ENCODE measurements at places on chromosomes 3 and 15.

DNA sequence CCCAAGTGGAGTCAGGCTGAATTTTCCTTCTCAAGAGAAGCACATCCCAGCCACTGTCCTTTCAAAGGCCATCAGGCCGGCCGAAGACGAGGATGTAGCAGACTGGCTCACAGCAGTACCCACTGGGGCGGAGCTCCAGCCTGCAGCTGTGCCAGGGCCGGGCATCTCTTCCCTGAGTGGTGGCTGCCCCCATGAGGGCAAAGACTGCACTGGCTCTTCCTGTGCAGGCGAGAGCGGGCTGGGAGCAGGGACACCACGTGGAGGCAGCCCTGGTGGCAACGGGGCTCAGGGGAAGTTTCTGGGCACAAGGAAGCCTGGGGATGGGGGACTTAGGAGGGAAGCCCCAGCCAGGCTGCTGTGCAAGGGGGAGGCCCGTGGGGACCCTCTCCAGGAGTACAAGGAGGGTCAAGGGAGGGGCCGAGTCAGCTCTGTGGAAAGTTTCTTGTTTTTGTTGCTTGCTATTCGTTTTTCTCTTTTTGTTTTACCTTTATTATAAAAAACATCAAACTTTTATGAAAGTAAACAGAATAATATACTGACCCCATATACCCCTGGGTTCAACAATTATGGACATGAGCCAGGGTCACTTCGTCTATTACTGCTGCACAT, 66.1 kb downstream of the RPN1 start:
- DNase-seq = peak; percentile 54

DNA sequence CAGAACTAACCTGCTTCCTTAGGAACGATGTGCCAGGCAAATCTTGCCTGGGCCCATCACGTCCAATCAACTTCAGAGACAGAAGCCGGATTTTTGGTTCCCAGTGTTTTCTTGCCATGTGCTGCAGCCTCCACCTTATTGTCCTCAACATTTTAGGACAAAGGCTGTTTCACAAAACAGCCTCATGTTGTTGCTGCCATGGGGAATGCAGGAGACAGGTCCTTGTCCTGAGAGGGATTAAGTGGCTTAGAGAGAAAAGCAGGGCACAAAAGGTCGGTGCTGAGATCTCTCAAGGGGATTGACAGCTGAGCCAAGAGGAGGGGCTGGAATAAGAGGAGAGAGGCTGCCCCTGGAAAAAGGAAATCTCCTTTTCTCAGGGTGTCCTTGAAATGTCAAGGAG, 11.3 kb upstream of the NMNAT3 start:
- DNase-seq = no peak

DNA sequence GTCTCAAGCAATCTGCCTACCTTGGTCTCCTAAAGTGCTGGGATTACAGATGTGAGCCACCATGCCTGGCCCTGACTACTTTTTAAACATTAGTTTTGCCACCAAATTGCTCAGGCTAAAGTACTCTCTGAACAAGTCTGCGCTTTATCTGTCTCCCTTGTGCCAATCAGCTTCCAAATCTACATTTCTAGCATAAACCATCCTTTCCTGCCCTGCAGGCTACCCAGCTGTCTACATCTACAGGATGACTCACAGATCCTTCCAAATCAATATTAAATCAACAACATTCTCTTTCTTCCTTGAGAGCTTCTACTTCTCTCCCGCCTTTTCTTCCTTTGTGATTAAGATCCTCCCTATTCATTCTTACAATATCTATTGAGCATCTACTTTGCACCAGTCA, 16.0 kb upstream of the ATOSA start:
- no peak for DNase-seq

GRCh38 chr3:88480822-88481221, 331.1 kb downstream of the C3orf38 start:
- DNase-seq = no peak

- DNase-seq = no peak
These were observed 9.0 kb upstream of the MAP1A start for GRCh38 chr15:43508421-43508820.

- DNase-seq = no peak
These were observed 22.8 kb upstream of the TRIM59 start for GRCh38 chr3:160472344-160472743.

DNA sequence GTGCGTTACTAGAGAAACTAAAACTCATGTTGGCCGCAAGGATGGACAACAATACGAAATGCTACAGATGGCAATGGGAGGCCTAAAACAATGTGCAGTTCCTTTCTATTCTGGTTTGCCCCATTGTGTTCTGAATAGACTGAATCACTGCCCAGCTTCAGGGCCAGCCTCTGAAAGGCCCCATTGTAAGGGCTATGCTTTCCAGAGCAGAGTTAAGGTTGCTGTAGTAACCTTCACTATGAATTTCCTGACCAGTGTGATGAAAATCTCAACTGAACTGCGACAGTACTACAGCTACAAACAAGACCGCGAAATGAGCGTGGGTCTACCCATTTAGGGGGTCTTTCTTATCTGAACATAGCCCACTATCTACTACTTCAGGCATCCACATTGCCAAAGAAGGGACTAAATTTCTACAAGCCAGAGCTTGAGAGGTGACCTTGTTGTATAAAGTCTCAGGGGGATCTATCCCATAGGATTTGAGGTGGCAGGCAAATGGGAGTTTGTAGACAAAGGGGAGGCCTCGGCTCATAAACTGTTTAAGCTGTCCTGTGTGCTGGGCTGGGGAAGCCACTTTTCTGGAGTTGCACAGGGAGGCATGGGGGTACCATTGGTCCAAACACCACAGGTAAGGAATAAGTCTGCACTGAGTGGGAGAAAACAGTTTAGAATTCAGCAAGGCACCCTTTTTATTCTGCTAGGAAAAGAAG, 80.1 kb downstream of the MYO1E start:
- DNase-seq = peak; percentile 57

DNA sequence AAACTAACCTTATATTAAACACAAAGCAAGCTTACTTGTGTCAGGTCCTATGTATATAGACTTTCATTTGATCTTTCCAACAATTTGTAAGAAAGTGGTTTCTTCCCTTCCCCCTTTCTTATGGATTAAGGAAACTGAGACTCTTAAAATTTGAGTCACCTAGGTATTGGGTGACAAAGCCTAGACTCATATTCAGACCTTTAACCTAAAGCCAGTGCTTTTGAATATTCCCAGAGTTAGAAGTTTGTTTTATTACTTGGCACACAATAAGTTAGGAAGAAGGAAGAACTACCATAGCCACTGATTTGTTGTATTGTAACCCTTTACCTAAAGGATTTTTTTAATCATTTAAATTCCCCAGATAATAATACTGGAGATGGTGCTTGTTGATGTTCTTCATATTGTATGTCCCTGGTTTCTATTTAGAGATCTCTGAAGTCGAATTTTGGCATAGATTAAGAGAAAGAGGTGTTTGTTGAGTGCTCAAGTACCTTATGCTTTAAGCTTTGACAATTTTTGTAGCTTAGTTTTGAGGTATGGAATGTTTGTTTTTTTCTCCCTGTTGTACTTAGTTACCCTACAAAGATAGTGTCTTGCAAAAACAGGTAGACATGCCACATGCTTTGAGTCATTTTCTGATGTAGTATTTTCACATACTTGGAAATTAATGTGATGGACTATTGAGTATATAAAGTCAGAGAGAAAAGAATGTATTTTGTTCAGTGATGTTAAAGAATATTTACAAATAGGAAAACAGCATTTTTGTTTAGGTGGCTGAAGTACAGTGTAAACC, 11.2 kb downstream of the TSC22D2 start:
- DNase-seq = no peak

- DNase-seq = no peak
These were observed 24.5 kb upstream of the TRAK1 start for GRCh38 chr3:42066516-42067181.

DNA sequence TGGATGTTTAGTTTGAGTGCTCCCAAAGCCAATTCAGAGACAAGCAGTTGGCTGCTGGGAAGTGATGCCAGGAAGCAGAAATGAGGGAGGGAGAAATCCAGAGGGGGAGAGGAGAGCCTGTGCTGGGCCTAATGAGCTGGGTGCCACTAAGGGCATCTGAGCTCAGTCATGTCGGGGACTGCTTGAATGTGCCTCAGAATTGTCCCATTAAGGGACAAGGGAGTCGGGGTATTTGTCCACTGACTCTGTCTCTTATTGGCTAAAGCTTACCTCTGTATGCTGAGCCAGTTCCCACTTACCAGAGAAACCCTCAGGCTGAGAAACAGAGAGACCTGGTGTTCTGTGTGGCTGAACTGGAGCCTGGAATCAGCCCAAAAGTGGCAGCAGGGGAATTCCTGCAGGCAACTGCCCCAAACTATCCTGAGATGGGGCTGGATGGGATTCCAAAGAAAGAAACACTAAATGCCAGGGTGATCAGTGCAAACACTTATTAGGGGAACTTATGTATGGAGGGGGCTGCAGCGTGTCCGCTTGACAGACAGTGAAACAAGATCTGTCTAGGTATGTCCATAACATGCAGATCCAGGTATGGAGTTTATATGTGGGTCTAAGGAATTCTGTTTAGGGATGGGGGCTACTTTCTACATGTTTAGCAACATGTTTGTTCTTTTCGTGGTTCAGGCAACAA, 48.6 kb downstream of the NR1D2 start:
- no peak for DNase-seq

DNA sequence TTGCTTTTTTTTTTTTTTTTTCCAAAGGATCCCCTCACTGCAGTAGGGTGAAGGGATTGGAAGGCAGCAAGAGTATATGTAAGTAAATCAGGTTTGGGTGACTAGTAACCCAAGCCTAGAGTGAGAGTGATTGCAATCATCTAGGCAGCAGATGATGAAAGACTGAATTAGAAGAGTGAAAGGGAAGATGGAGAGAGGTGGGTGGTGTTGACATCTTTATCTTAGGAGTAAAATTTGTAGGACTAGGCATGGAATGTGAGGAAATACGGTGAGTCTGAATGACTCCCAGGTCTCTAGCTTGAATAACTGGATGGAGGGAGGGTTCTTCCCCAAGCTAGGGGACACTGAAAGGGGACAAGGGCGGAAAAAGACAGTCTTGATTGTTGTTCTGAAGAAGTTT, 63.4 kb downstream of the TPRG1 start:
- DNase-seq = no peak

- no peak for DNase-seq
These were observed 103.8 kb downstream of the CPN2 start for GRCh38 chr3:194247350-194247740.

DNA sequence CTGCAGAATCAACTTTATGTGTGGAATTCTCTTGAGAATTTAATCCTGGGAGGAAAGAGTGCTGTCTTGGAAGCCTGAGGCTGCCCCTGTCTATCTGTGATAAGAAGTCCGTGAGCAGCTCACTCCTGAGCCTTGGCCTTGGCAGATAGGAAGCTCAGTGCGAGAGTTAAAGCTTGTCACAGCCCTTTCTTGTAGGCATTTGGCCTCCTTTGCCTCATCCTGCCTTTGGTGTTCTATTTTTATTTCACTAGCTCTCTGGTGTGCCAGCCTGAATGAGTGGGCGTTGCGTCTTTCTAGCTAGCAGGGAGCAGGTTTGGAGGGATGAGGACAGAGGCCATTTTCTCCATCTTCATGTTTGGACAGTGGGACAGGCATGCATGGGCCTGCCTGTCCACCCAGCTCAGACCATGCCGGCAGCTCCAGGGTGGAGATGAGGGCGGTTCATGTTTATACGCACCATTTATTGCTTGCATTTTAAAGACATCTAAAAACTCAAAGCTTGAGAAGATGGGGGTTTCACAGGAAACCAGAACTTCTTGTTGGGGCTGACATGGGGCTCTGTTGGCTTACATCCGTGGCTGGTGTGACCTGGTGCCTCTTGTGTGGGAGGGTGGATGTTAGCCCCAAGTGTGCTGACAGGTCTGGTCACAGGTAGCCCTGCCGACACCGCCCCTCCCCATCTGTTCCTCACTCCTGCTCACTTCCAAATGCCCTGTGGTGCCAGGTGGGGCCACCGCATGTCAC, 29.8 kb downstream of the IRAK2 start:
- DNase-seq = peak; percentile 63

DNA sequence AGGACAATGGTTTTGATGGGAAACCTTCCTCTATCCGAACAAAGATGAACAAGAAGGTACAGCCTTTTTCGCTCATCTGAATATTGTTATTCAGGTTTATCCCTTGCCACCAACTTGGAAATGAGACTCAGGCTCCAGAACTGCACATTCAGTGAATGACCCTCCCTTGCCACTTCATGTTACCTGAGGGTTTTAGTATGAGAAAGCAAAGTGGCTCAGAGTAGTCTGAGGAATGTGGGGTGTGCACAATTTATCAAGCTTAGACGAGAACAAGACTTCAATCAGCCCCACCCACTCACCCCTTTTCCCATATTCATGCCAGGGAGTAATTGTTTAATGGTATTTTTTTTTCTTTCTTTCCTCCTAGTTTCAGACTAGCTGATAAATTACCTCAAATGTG, 265.3 kb upstream of the POU1F1 start:
- no peak for DNase-seq

- DNase-seq = no peak
These were observed 223.4 kb upstream of the CGNL1 start for GRCh38 chr15:57152666-57153539.

GRCh38 chr3:112761062-112761638, 85.5 kb downstream of the CD200R1L start:
- DNase-seq = no peak

DNA sequence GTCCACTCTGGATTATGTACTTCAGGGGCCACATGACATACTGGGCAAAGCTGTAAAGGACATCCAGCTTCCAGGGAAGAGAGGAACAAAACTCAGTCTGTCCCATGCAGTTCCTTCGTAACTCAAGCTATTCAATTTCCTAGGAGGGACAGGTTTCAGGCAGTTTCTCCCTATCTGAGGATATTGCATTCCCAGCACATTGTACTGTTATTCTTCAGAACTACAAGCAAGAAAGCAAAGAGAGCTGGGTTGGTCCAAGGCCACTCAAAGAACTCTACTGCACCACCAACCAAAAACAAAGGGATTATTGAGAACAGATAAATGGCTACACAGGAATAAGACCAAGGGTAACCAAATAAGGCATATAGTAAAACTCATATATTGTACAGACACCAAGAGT, 117.6 kb upstream of the ARL6 start:
- no peak for DNase-seq

- no peak for DNase-seq
These were observed 643.0 kb upstream of the GOLIM4 start for GRCh38 chr3:168738527-168739325.

DNA sequence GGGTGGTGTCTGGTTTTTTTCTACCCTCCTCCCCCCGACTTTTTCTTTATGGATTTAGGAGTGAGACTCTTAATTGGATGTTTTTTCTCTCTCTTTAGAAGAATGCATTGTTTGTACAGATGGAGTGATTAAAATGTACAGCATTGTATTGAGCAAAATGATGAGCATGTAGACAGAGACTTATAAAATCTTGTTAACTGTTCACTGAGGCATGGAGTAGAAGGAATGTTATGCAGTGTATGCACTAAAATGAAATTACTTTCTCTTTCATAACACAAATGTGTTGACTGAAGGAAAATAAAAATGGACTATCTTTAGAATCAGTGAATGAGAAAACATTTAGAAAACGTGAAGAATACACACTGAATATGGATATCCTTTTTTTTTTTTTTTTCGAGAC, 39.8 kb downstream of the ZFAND6 start:
- DNase-seq = no peak
